ENCODE measurements at places on chromosomes 7 and 10.

- DNase-seq: no peak
Observed at GRCh38 chr7:147805996-147806576, 784.5 kb upstream of the C7orf33 start.

- no peak for DNase-seq
Observed at GRCh38 chr10:119020627-119020946, 8.9 kb upstream of the NANOS1 start.

GRCh38 chr7:99955247-99955646 is 20.6 kb downstream of the AZGP1 start:
- no peak for DNase-seq

DNA sequence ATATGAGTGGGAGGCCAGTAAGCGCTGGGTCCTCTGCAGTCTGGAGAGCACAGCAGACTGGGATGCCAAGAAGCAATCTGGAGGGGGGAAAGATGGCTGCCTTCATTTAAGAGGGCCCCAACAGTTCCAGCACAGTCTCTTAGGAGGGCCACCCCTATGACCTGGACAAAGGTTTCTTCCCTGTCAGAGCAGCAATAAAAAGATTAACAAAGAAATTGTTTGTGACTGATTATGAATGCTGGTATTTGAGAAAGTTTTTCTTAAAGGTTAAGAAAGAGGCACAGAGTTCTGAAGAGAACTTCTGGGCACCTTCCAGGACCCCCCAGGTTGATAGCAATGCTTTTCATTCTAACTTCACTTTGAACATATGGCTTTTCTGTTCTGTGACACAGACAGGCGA is 52.3 kb downstream of the CYP26A1 start:
- no peak for DNase-seq

DNA sequence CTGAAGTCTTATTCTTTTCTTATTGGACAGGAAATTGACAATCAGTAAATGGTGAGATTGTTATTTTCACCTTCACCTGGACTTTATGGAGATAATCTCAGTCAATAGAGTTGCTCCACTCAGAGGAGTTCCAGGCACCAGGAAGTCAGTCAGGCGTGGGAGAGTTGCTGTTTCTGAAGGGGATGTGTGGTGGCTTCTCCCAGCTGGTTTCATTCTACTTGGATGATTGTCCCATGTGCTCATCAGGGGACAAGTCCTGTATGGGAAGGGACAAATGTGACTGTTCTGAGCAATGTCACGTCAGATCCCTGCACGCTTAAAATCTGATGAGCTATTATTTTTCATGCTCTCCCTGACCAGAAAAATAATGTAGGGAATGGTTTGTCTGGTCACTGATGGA is 222.5 kb upstream of the PITRM1 start:
- no peak for DNase-seq

DNA sequence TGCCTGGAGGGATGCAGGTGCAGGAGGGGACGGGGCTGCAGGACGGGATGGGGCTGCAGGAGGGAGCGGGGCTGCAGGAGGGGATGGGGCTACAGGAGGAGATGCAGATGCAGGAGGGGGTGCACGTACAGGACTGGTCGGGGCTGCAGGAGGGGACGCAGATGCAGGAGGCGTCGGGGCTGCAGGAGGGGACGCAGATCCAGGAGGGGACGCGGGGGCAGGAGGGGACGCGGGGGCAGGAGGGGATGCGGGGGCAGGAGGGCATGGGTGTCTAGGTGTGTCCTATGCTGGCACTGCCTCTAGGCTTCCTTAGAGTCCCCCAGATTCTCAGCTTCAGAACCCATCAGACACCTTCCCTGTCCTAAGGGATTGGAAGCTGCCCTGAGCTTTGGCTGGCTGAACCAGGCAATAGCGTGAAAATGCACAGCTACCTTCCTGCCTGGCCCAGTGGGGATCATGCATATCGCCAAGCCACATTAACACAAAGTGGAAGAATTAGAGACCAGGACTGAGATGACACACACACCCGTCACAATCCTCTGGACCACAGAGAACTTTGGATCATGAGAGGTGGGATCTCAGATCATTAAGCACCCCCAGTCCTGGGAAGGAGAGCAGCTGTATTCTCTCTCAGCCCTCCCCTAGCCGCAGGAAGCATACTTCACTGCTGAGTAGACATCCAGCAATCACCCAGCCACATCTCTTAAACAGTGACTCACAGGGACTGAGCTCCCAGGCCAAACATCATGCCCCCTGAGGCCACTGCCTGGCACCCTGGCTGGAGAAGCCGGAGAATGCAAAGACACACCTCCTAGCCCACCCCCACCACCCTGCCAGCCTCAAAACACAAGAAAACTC is 67.3 kb downstream of the VWA2 start:
- no peak for DNase-seq

DNA sequence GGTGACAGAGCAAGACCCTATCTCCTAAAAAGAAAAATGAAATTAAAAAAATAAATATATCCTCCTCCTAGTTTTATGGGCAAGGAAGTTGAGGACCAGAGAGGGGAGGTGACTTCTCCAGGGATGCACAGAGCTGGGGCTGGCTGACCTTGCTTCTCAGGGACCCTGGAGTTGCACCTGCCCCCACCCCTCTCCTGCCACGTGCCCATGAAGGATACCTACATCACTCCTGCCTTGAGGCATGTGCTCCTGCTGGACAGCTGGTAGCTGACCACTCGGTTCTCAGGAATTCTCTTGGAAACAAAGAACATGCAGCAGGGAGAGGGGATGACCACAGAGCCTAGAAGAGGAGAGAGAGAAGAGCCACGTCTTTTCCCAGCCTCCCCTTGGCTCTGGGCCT is 522 bp downstream of the CCL24 start:
- no peak for DNase-seq

DNA sequence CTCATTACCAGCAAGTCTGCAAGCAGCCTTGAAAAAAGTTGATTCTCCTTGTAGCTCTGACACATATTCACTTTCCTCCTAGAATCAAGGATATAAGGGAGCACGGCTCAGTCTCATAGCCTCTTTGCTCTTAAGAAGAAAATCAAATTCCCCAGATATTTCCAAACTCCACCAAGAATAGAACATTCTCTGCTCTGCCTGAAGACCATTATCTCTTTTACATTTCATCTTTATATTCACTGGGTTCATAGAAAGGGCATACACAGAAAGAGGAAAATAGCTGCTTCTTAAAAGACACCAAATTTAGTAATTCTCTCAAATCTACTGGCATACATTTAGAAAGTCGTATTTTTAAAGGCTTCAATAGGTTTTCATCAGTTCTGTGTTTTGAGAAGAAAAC is 92.0 kb downstream of the HPSE2 start:
- no peak for DNase-seq

DNA sequence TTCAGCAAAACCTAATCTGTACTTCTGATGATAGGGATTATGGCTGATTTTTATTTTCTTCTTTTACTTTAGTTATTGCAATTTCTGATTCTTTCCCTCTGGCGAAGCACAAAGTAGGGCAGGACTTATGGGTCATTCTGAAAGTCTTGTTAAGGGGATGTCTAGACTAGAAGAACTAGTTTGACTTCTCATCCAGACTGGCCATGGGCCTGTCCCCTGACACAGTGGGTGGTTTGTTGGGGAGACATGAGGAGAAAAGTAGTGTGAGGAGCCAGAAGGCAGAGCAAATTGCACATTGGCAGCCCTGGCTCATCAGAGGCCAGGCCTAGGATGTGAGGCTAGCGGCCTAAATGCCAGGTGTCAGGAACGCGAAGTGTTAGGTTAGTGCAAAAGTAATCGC is 152.8 kb downstream of the RTKN2 start:
- no peak for DNase-seq

DNA sequence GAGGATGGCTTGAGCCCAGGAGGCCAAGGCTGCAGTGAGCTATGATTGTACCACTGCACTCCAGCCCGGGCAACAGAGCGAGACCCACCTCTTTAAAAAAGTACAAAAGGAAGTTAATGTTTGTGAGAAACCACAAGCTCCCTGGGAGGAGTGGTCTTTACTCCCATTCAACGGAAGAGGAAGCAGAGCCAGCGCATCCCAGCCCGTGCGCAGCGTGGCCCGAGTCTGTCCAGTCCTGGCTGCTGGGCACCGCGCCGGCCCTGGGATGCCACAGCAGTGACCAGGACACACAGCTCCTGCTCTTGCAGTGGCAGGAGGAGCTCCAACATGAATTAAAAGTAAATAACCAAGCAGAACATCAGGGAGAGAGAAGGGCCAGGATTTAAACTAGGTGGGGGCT is 68.4 kb downstream of the ELFN1 start:
- no peak for DNase-seq

GRCh38 chr7:139023076-139023475 is 12.8 kb downstream of the ZC3HAV1L start:
- DNase-seq: no peak

DNA sequence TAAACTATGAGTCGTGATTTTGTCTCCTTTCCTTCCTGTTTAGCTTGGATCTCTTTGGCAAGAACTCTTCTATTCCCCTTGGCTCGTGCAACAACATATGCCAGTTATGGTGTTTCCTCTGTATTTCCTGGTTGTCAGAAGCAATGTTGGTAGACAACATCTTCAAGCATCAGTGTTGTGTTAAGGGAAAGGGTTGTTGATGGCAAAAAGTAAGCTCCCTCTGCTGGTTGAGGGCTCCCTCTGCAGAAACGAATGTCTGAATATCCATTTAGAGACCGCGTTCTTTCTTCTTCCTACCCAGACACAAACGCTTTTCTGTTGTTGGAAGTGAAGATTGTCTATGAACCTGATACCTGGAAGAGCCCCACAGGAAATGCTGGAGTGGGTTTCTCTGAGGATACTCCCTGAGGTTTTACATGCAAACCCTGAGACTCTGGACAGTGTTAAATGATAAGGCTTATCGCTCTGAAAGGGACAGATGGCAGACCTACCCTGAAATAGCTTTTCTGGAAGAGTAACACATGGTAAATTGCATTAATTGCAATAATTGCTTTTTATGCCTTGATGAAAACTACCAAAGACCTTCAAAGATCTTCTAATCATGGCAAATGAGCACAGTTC is 23.5 kb upstream of the C1QL3 start:
- peak; percentile 1 for DNase-seq

GRCh38 chr10:77493851-77494261 is 143.8 kb downstream of the KCNMA1 start:
- no peak for DNase-seq

DNA sequence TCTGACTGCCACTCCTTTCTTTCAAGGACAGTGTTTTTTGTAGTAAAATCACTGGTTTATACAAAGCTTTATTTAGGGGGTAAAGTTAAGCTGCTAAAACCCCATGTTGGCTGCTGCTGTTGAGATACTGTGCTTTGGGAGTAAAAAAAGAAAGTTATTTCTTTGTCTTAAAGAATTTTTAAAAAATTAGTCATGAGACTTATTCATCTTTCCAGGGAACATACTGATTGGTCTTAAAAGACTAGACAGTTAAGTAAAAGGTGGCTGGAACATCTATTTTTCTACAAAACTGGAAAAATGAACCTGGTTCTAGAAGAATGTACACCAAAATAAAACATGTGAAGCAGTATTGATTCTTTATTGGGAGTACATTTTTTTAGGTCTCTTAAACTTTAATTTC is 20.6 kb downstream of the BBIP1 start:
- no peak for DNase-seq

- no peak for DNase-seq
Observed at GRCh38 chr10:26727005-26727404, 29.5 kb downstream of the PDSS1 start.

GRCh38 chr7:83739527-83739926 is 90.6 kb upstream of the SEMA3E start:
- no peak for DNase-seq

- DNase-seq: no peak
Observed at GRCh38 chr7:149817301-149817771, 20.8 kb upstream of the ZNF862 start.
